SK-MEL-5 (cell line): ENCODE measurements at places on chromosomes 1 and 21.

DNA sequence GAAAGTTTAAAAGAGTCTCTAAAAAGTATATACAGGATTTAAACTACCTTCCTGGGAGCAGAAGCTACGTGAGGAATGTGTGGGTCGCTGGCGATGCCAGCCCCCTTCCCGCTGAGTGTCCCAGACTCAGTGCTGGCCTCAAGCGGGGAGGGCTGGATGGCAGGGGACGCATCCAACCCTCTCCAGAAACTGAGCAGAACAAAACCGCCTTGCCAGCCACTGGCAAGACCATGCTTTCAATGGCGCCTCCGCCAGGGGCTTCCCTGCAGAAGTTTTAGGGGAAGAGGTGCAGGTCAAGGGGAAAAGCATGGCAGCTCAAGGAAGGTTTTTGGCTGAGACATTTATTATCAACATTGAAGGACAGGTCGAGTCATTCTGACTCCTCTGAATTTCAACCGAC lies 26.1 kb downstream of the NADK start:
- no peak for DNase-seq

- peak; percentile 90 for DNase-seq
Measured at GRCh38 chr1:178031856-178032320, 62.0 kb upstream of the RASAL2 start.

DNA sequence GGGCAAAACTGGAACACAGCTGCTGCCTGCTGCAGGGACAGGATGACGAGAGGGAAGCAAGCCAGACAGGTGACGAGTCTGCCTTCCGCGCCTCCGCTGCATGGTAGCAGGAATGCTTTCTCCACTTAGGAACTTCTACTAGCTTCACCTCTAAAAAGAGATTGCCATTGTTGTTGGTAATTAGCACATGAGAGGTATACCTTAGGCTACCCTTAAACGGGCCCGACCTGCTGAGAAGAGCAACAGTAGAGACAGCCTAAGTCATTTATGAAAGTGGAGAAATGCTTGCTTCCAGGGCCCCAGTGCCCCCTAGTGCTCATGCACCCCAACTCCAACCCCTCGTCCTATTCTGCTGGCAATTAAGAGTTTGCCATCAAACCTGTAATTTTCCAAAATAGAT lies 96.9 kb upstream of the AKT3 start:
- DNase-seq: peak; percentile 36

- DNase-seq: no peak
Measured at GRCh38 chr1:225748529-225748928, 29.1 kb upstream of the SRP9 start.

- peak; percentile 18 for DNase-seq
Measured at GRCh38 chr1:184388319-184388889, 1.6 kb downstream of the C1orf21 start.

DNA sequence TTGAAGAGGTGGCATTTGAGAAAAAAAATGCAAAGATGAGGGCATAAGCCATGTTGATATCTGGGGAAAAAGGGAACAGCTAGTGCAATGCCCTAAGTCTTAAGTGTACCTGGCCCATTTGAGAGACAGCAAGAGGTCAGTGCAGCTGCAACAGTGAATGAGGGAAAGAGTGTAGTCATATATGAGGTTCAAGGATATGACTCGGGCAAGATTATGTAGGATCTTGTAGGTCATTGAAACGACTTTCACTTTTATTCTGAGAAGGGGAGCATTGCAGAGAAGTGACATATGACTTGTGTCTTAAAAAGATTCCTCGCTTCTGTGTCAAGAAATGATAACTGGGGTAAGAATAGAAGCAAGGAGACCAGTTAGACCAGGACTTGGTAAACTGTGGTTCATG lies 31.0 kb downstream of the NTMT2 start:
- DNase-seq: no peak

GRCh38 chr1:60969971-60970509 lies 112.3 kb upstream of the NFIA start:
- peak; percentile 62 for DNase-seq

DNA sequence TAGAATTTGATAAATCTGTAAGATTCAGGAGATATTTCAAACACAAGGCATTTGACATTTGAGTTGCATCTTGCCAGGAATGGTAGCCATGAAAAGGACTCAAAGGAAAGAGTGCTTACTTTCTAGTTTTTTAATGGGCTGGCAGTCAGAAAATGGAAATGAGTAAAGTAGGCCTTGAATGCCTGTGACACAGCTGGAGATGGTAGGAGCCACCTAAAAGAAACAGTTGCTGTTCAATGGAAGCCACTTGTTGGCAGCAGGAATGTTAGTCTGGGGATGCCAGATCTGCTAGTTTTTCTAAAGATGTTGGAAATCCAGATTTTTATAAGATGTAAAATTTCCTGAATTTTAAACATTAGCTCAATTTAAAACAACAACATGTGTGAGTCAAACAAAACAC lies 43.6 kb downstream of the CACHD1 start:
- DNase-seq: no peak

DNA sequence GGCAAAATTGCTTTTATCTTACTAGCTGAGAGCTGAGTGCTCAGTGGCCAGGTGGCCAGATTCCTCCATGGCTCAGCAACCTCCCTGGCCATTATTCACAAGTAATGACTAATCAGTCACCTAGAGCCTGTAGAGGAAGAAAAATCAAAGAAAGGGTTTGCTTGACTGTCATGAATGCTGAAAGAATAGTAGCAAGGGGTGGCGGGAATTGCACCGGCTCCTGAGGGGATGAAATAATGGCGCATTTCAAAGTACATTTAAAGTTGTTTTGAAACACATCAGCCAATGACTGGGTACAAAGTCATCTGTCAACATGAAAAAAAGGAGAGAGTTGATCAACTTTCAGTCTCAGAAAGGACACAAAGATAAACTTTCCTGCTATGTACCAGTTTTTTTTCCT lies 99.5 kb downstream of the OMA1 start:
- DNase-seq: no peak

GRCh38 chr1:52141513-52142219 lies at the start of gene ZFYVE9:
ZFYVE9 (plus strand) TSS chr1:52142089; CDS start chr1:52233207, 91,118 bp downstream.
- peak; percentile 66 for DNase-seq

GRCh38 chr1:103144681-103145080 lies 36.4 kb upstream of the COL11A1 start:
- DNase-seq: no peak

- no peak for DNase-seq
Measured at GRCh38 chr1:175512637-175513412, 230.6 kb downstream of the TNR start.

GRCh38 chr1:204792354-204792692 lies 78.3 kb upstream of the NFASC start:
- DNase-seq: no peak

GRCh38 chr1:109547463-109548320 lies 723 bp upstream of the GNAI3 start:
- no peak for DNase-seq

- DNase-seq: peak; percentile 21
Measured at GRCh38 chr1:31798433-31799195, 17.2 kb downstream of the SPOCD1 start.

GRCh38 chr21:41709965-41710822 lies 56.7 kb downstream of the RIPK4 start:
- peak; percentile 59 for DNase-seq
